Stimulated activated CD8-positive, alpha-beta memory T cell treated with anti-CD3 and anti-CD28 coated beads, Interleukin-7, amount 100 ng/mL, for 4 hours (primary cell): ENCODE measurements at places on chromosomes 2 and 18.

- no peak for DNase-seq
Observed at GRCh38 chr2:173898996-173899395, 66.2 kb downstream of the SP3 start.

- no peak for DNase-seq
Observed at GRCh38 chr2:148603562-148603920, 41.0 kb upstream of the EPC2 start.

DNA sequence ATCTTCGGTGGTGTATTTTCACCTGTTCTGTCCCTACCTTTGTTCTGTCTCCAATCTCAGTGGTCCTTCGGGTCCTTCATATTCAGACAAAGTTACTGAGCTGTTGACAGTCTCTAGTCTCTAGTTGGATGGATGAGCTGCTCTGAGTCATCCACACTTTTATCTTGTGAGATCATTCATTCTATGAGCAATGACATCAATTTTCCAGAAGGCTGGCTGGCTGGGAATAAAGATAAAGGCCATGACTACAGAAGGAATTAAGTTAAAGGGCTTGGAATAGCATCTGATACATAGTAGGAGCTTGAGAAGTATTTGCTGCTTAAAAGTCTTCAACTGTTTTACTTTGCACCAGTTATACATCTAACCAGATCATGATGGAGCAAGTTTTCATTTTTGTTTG lies 43.1 kb upstream of the SLC39A10 start:
- no peak for DNase-seq

DNA sequence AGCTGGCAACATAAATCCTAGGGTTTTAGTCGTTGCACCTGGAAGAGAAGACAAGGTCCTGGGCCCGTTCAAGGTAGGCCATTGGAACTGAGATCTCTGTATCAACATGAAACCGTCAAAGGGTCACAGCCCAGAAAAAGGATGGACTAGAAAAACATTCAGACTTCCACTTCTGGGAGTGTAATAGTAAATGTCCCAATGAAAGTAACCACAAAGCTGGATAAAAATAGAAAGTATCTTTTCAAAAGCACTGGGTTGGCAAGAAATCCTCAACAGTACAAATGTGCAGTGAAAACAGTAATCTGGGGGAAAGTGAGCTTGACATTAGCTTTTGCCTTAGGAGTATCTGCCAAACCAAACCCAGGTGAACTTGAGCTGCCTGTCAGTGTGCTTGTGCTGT lies 12.9 kb downstream of the CGREF1 start:
- no peak for DNase-seq

- DNase-seq: no peak
Observed at GRCh38 chr2:17969661-17970060, 91.2 kb downstream of the KCNS3 start.

DNA sequence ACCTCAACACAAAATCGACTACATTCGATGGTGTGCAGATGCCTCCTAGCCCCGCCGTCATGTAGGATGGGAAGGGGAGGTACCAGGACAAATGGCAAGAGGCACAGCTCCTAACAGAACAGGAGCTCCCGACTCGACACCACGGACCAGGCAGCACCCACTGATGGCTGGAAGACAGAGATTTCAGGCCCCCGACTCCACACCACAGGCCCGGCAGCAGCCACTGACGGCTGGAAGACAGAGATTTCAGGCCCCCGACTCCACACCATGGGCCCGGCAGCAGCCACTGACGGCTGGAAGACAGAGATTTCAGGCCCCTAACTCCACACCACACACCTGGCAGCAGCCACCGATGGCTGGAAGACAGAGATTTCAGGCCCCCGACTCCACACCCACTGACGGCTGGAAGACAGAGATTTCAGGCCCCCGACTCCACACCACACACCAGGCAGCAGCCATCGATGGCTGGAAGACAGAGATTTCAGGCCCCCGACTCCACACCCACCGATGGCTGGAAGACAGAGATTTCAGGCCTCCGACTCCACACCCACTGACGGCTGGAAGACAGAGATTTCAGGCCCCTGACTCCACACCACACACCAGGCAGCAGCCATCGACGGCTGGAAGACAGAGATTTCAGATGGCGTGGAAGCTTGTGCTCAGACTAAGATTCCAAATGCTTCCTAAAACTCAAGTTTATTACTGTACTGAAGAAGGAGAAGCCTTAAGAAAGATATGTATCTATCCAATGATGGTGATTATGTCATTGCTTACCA lies 135.5 kb downstream of the EIPR1 start:
- no peak for DNase-seq

- DNase-seq: no peak
Observed at GRCh38 chr18:36183987-36184386, 3.3 kb upstream of the MOCOS start.

DNA sequence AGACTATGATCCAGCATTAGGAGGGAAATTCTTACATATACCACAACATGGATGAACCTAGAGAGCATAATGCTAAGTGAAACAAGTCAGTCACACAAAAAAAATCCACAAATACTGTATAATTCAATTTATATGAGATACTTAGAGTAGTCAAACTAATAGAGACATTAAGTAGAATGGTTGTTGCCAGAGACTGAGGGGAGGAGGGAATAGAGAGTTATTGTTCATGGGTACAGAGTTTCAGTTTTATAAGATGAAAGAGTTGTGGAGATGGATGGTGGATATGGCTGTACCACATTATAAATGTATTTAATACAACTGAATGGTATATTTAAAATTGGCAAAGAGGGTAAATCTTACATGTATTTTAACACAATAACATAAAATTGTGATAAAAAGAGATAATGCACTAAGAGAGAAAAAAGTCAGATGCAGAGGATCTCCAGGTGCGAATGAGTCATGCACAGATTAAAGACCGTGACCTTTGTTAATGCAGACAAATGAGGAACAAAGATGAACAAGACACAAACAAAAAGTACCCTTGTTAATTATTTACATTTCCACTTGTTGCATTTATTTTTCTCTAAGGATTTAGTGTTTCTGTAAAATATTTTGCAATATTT lies 541.7 kb upstream of the MEX3C start:
- no peak for DNase-seq

- DNase-seq: no peak
Observed at GRCh38 chr2:28025123-28025522, 134.6 kb downstream of the BABAM2 start.

DNA sequence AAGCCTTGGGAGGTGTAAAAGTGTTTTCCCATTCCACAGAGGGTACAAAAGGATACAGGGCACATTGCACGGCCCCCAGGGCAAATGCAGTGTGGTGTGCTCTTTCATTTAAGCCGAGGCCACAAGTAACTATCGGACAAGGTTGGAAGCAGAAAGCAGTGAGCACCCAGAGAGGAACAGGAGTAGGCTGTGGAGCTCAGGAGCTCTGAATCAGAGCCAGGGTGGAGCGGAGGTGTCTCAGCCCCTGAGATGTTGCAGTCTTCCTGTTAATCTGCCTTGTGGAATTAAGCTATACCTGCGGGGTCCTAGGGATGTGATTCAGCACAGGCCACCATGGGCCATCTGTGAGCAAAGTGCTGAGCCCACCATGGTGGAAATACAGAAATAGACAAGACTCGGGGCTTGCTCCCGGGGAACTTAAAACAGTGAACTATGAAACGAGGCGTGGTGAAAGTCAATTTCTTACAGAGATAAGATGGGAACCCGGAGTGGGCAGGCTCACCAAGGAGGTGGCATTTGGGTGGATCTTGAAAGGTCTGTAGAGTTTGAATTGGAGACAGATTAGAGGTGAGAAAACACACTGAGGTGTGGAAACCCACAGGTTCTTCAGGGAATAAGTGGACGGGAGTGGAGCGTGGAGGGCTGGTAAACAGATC lies 44.0 kb downstream of the ASAP2 start:
- no peak for DNase-seq

DNA sequence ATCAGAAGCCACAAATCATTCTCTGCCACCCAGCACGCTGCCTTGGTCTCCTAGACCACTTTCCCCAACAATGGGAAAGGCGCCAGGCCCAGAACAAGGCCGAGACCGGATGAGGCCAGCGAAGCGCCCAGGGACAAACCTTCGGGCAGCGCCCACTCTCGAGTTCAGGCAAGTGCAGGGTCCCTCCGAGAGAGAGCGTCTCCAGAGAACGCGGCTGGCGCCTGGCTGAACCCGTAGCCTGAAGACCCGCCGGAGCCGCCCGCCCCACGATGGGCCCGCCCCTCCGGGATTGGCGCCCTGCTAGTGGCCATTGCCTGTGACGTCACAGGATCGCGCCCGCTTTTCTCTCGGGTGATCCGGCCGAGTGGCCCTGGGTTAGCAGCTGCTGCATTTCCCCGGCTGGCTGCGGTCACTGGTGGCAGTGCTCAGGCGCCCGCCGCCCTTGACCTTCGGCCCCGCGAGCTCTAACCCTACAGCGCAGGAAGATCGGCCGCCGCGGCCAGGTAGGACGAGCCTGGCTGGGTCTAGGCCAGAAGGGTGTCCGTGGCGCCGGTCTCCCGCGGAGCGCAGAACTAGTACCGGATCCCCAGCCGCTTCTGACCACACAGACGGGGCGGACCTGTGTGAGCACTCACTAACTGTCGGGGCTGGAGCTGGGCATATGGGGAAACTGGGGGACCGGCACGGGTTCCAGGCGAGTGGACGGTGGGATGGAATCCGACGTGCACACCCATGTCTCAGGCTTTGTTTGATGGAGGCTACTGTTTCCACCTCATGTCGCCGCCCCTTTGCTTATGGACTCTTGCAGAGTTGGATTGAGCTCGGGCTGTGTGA lies at the start of gene FAHD2A:
FAHD2A (plus strand) TSS at position 339 of the 834 bp plus-strand sequence. CDS start 2,851 bp downstream, outside the sequence.
- peak; percentile 91 for DNase-seq

DNA sequence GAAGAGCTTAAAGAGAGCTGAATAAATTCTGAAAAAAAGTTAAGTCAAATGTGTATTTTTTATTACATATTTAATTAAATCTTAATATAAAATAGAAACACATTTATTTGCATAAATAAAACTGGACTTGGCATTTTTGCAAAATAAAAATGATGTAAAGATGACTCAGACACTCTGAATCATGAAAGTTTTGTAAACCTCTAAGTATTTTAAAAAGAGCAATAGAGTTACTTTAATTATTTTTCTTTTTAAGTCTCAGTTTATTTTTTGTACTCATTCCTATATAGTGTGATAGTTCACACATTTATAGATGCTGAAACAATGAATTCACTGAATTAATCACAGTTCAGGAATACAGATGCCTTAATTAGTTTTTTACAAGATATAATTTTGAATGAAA lies 109.9 kb upstream of the DTNA start:
- no peak for DNase-seq

- no peak for DNase-seq
Observed at GRCh38 chr2:6970551-6970950, 53.3 kb downstream of the RNF144A start.

GRCh38 chr2:99562516-99562915 lies 72.7 kb upstream of the REV1 start:
- no peak for DNase-seq

DNA sequence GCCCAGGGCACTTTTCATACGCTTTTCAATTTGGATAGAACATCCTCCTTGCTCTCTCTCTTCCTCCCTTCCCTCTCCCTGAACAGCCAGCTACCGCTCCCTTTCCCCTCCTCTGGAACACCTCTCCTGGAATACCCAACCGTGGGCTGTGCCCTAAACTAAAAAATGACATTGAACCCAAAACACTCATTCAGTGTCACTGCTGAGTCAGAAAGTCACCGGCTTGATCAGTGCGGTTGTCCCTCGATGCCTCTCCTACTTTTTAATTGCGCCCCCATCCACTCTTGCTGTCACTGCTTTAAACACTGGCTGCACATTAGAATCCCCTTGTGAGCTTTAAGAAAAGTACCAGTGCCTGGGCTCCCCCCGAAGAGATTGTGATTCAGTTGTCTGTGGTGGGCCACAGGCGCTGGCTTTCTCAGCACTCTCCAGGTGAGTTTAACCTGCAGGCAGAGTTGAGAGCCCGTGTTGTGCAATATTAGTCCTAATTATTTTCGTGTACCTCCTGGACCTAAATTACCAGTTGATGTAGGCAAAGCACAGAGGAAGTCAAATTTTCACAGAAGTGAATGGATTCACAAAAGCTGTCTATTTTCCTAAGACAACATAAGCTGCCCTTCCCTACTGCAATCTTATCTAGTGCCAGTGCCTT lies 302.0 kb downstream of the PRKCE start:
- DNase-seq: no peak

GRCh38 chr2:32220445-32220844 lies 44.2 kb downstream of the NLRC4 start:
- DNase-seq: no peak

DNA sequence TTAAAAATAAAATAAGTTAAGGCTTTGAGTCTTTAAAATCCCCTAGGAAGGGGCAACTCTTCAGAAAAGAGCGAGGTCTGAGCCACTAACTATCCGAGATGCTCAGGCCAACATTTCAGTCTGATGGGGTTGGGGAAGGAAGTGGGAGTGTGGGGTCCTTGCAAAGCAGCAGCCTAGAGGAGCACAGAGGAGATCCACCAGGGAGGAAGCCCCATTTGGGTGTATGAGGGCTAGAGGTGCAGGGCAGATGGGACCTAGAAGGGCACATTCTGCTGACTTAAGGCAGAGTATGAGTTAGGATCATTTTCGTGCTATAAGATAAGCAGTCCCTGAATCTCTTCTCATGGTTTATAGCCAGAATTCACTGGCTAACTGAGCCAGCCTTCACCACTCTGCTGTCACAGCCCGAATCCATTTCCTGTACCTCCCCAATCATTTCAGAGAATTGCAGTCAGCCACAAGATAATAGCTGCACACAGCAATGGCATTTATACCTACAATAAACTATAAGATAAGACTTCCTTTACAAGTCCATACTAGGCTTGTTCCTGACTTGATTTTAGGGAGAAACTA lies 37.0 kb downstream of the MRPL30 start:
- DNase-seq: no peak

- DNase-seq: no peak
Observed at GRCh38 chr2:159867567-159868361, 69.8 kb upstream of the CD302 start.

GRCh38 chr2:179020156-179020750 lies 29.7 kb downstream of the CCDC141 start:
- DNase-seq: no peak

- DNase-seq: no peak
Observed at GRCh38 chr18:12838178-12838634, 45.8 kb downstream of the PTPN2 start.

GRCh38 chr18:30982285-30982992 lies 60.1 kb downstream of the DSC3 start:
- no peak for DNase-seq

- DNase-seq: no peak
Observed at GRCh38 chr2:129092956-129093355, 774.3 kb upstream of the HS6ST1 start.

DNA sequence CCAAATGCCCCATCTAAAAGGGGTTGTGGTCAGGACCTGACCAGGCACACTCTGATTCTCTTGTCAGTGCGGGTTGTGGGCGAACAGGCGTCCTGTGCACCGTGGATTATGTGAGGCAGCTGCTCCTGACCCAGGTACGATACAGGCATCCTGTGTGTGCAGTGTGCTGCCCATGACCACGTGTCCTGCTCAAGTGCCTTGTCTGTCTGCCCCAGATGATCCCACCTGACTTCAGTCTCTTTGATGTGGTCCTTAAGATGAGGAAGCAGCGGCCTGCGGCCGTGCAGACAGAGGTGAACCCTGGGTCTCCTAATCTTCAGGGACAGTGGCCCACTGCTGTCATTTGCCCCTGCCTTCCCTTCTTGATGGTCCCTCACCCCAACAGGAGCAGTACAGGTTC lies 14.6 kb downstream of the PTPN18 start:
- peak; percentile 19 for DNase-seq

GRCh38 chr18:62420151-62420512 lies 95.0 kb downstream of the TNFRSF11A start:
- no peak for DNase-seq
